ENCODE measurements at places on chromosomes 4 and X. TPM values are rescaled to one million over a fixed set of nuclear protein-coding genes. Genes with fewer than 3 reads are reported as not detected.

TEX13A gene
- not detected for total RNA-seq

BLOC1S4 gene
- total RNA-seq: 14.2 TPM

CHM gene
- total RNA-seq: 23.3 TPM

- DNase-seq: no peak
Measured at GRCh38 chr4:15402146-15402545, 25.7 kb upstream of the C1QTNF7 start.

DNA sequence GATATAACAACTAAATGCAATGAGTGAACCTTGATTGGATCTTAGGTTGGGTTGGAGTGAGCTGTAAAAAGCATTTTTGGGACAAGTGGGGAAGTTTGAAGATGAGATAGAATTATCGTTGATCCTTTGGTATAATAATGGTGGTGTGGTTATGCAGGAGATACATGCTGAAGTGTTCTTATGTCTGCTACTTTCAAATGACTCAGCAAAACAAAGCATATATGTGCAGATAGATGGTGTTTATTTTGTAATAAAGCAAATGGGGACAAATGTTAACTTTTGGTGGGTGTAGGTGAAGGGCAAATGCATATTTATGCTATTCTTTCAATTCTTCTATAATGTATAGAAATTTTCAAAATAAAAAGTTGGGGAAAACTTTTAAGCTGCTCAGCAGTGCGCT, 26.2 kb downstream of the RP2 start:
- DNase-seq: no peak

GRCh38 chrX:142002471-142002870, 98.8 kb downstream of the MAGEC1 start:
- DNase-seq: no peak

- DNase-seq: no peak
Measured at GRCh38 chr4:163164591-163164990, 2.1 kb downstream of the NAF1 start.

GRCh38 chr4:74822603-74823002, 28.3 kb upstream of the BTC start:
- DNase-seq: no peak

GRCh38 chr4:138510053-138510452, 267.9 kb upstream of the SLC7A11 start:
- DNase-seq: no peak

DNA sequence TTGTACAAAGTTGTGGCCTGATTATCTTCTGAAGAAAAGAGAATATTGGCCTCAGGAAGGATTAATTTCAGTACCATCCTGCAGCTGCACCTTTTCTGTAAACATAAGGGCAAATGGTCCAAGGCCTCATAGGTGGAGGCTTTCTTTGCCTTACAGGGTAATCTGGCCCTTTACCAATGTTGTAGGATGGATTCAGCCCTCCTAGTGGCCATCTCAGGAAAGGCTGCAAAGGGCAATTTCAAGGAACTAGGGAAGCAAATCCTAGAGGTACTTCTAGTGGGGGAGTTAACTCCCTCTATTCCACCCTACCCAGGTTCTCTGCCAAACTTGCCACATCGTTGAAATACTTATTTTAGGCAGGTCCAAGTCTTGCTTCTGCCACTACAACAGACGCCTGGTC, 57.6 kb downstream of the UGT2B11 start:
- DNase-seq: no peak

DNA sequence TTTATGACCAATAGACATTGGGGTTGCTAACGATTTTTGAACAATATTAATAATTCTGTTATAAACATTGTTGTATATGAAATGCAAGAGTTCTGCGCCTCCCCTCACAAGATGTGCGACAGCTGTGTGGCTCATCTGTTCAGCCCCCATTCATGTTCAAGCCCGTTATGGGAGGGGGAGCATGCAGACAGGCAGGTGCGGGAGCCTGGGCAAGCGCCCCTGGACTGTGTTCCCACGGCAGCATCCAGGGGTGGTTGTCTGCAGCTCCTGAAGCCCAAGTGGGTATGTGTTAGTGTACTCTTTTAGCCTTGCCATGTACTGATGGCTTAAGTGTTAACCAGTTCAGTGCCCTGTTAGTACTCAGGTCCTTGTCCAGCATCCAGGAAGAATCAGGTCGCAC, 34.6 kb downstream of the UGT2A3 start:
- no peak for DNase-seq

Data from mesenteric fat pad (tissue), 1 donor.